Activated CD8-positive, alpha-beta T cell treated with anti-CD3 and anti-CD28 coated beads for 36 hours (primary cell): ENCODE measurements at places on chromosomes 7 and 10. TPM values are rescaled to one million over a fixed set of nuclear protein-coding genes. Genes with fewer than 3 reads are reported as not detected.

DNA sequence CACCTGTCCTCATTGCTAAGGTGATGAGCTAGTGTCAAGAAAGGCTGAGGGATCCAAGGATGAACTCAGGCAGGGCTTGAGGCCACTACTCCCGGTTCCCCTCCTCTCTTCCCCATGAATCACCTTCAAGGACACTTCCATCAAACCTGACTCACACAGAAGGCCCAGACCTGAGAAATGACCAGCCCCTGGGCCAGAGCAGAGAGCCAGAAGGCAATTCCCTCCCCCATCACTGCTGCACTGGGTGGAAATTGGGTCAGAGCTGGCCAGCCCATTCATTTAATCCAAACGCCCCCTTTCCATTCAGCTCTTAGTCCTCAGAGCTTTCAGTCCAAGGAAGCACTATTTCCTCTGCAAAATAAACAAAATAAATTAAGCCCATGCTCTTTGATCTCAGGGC is 182.0 kb downstream of the KCNMA1 start:
- DNase-seq: no peak

LRIT1 gene
- not detected for total RNA-seq

FAM131B gene
- total RNA-seq: 2.9 TPM

- no peak for DNase-seq
Measured at GRCh38 chr10:62430881-62431280, 56.7 kb downstream of the ZNF365 start.

DNA sequence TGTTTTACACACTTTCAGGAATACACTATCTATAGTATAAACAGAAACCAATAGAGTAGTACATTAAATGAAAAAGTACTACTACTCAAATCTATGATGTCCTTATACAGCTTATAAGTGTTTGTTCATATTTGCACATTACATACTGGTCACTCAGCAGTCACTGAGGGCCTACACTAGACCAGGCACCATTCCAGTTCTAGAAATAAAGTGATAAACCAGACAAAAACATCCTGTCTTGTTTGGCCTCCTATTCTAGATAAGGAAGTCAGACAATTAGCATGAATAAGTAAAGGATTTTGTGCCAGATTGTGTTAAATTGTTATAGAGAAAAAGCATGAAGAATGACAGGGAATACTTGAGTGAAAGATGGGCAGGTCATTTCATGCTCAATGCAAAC is 219.0 kb downstream of the CRPPA start:
- DNase-seq: no peak

DNAJC12 gene
- total RNA-seq: 32.5 TPM

GRCh38 chr10:103599211-103599610 is 105.7 kb downstream of the NEURL1 start:
- no peak for DNase-seq

DNA sequence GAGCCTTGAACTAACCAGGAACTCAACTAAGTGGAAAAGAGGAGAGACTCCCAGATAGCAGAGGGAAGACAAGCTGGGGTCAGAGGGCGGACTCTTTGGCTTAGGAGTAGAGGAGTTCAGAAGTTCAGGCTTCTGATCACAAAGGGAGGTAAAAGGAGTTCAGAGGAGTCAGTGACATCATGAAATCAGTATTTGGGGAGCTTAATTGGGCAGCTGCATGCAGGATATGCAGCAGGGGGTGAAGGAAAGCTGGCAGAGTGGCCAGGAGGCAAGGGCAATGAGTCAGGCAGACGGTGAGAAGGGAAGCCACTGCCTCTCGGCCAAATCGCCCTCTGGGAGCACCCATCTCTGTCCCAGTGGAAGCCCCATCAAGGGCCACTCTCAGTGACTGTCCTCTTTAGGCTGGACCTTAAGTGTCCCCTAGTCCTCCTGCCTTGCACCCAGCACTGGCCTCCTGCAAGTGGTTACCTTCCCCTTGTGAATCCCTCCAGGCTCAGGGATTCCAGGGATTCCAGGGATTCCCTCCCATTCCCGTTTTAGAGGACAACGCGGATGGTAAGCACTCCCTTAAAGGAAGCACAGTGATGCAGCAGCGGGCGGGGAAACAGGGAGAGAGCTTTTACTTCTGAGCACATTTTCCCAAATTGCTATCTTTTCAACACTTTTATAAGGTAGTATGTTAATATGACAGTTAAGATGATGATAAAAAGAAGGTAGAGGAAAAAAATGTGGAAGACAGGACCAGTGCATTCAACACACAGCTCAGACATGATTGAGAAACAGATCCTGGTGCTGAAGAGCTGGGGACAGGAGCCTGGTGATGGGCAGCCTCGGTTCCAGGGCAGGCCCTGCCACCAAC is 72.6 kb downstream of the KCNMA1 start:
- no peak for DNase-seq

COL13A1 gene
- total RNA-seq: not detected

DNA sequence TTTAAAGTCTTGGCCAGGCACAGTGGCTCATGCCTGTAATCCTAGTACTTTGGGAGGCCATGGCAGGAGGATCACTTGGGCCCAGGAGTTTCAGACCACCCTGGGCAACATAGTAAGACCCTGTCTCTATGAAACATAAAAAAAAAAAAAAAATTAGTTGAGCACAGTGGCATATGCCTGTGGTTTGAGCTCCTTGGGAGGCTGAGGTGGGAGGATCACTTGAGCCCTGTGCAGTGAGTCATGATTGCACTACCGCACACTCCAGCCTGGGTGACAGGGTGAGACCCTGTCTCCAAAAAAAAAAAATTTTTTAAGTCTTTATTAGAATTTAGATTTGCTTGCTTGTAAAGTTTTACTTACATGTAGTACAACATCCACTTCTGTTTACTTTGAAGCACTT is 14.0 kb downstream of the WNT2 start:
- no peak for DNase-seq

GRCh38 chr7:8129318-8129659 is 132.7 kb downstream of the ICA1 start:
- no peak for DNase-seq
